ENCODE measurements at places on chromosomes 13 and 19. TPM values are rescaled to one million over a fixed set of nuclear protein-coding genes. Genes with fewer than 3 reads are reported as not detected.

GRCh38 chr13:110965038-110965754 lies 50.3 kb upstream of the ANKRD10 start:
- no peak for DNase-seq

Gene OVOL3
- total RNA-seq = not detected

GRCh38 chr19:858868-859843 lies at the start of gene CFD:
CFD (plus strand) TSS chr19:859664; CDS start chr19:859690, 26 bp downstream.
- DNase-seq = no peak

Gene CACNG8
- total RNA-seq = 4.7 TPM

Gene NPAS1
- total RNA-seq = 5.8 TPM

Gene VSTM2B
- total RNA-seq = 12.3 TPM

DNA sequence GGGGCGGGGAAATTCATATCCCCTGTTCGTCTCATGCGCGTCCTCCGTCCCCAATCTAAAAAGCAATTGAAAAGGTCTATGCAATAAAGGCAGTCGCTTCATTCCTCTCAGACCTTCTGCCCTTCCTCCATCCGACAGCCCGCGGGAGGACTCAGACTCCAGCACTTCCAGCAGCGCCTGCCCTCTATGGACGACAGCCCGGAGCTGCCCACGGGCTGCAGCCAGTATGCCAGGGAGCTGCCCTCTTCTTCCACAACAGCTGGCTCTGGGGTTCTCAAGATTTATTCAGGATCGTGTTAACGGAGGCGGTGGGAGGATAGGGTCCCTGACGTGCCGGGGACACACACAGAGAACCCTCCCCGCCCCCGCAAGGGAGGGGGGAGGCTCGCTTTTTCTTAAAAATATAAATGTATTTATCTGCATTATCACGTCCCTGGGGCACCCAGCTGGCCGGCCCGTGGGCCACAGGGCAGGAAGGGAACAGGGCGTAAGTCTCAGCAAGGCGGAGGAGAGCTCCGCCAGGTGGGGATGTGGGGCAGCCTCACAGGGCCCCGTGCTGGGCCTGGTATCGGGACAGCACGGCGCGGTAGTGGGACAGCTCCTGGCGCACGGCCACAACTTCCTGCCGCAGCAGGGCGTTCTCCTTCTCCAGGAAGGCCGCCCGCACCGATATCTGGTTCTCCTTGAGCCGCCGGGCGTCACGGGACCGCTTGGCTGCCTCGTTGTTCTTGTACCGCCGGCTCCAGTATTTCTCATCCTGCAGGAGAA lies 6.7 kb downstream of the DBP start:
- no peak for DNase-seq

Data from occipital lobe (tissue), 3 donors.